ENCODE measurements at places on chromosomes 4 and X.

- no peak for DNase-seq
These were observed 17.4 kb downstream of the DGKQ start for GRCh38 chr4:955931-956381.

DNA sequence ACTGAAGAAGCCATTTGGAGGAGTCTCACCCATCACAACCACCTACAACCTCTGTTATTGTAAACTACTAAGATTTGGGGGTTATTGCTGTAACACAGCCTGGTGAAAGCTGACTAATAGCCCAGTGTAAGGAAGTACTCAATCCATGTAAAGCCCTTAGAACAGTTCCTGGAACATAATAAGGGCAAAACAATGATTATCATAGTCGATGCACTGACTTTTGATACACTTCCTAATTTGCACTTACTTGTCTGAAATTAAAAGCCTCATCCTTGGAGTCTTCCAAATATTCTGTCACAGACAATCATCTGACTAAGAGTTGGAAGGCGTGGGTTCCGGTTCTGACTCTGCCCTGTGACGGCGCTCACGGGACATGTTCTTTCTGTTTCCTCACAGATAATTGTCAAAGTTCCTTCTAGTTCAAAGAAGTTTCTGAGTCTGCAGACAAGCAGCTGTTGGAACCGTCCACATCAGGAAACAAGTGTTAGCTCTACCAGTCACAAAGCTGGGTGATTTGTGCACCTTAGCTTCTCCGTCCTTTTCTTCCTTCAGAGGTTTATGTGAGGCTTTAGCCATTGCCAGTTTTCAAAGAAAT is 33.4 kb upstream of the RASGEF1B start:
- peak; percentile 41 for DNase-seq

DNA sequence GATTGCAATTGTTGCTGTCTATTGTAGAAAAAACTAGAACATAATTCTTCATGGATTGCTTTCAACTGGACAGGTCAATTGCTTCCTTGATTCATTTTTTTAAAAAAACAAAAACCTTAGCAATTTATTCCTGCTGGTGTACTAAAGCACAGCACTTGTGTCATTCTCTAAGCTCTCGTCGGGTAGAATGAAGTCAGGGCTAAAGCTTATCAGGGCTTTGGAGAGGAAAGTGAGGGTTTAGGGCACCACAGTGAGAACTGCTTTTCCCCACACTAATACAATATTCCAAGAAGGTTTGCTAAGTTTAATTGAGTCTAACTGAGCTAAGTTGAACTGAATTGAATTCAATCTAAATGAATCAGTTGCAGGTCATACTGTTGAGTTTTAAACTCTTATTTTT is 76.4 kb upstream of the TLR3 start:
- no peak for DNase-seq

GRCh38 chr4:82360298-82361177 is 13.3 kb downstream of the HNRNPD start:
- no peak for DNase-seq

DNA sequence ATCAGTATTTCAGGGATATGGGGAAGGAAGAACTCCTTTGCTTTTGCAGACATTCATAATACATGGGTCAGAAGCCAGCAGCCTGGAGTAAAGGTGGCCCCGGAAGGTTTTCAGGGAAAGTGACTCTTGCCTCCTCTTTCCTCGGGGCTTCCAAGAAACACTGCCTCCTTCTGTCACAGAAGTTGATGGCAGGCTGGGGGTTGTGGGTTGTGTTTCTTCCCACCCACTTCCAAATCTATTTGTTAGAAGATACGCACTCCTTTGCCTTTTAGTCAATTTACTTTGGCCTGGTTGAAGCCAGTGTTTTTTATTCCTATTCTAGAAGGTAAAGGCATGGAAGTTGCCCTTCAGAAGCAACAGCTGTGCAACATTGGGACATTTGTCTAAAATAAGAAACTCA is 19.7 kb downstream of the KIT start:
- no peak for DNase-seq

DNA sequence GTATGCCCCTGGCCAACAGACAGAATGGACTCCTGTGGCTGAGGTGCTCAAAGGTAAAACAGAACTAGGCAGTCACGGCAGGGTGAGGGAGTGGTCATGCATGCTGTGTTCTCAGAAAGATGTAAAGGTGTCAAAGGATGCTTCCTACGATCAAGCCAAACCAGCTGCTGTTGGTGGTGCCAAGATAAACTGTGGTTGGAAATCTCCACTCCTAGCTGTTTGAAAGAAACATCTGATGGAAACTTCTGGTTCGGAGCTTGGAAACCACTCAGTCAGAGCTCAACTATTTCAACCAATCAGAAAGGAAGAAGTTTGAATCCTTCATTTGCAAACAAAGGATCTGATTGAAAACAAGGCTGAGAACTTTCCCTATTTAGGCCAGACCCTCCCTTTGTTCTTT is 68.5 kb upstream of the DDX60 start:
- no peak for DNase-seq

Data from stimulated activated CD4-positive, alpha-beta T cell treated with anti-CD3 and anti-CD28 coated beads, TNF-alpha, amount 100 ng/mL, for 1 hour (primary cell).